ENCODE measurements at places on chromosomes 4 and X.

DNA sequence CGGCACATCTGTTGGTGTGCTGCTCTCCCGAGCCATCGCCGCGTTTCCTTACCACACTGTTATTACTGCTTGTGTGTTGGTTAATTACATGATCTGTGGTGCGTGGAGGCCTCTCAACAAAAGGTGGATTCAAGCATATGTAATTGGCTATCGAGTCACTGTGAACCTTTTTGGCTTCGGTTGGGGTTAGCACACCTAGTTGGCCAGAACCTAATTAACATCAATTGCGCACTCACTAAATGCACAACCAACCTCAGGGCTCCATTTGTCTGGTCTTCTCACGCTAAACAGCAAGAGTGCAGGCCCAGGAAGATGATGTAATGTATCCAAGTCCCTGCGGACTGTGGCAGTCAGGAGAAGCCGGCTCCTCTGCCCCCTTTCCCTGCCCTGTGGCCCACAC lies 17.4 kb downstream of the ENPP6 start:
- no peaks in the 10 kb centered on the region for H3K36me3 ChIP-seq
- H3K27ac ChIP-seq: no peak overlapping the region
- no peak overlapping the region for H3K4me3 ChIP-seq

DNA sequence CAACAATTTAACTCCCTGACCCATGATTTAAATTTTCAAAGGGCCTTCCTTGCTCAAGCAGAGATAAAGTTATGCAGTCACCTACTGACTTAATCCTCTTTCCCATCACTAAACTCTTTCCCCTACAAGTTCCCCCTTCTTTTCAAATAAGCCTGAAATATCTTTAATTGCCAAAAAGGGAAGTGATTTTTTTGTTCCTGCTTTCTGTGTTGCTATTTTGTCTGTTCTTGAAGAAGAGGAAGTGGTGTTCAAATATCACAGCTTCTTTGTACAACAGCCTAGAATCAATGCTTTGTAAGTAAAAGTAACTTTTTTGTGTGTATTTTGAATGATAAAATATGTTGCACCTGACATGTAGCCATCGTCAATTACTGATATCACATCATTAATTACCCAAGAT lies 595.9 kb downstream of the CENPC start:
- no peak for DNase-seq
- H3K4me1 ChIP-seq: no peaks in the 10 kb centered on the region
- H3K27ac ChIP-seq: no peak overlapping the region

- no peak for DNase-seq
- H3K27ac ChIP-seq: no peak overlapping the region
- H3K4me3 ChIP-seq: no peak overlapping the region
- H3K4me1 ChIP-seq: no peaks in the 10 kb centered on the region
Observed at GRCh38 chrX:63506320-63506719, 155.2 kb upstream of the SPIN4 start.

DNA sequence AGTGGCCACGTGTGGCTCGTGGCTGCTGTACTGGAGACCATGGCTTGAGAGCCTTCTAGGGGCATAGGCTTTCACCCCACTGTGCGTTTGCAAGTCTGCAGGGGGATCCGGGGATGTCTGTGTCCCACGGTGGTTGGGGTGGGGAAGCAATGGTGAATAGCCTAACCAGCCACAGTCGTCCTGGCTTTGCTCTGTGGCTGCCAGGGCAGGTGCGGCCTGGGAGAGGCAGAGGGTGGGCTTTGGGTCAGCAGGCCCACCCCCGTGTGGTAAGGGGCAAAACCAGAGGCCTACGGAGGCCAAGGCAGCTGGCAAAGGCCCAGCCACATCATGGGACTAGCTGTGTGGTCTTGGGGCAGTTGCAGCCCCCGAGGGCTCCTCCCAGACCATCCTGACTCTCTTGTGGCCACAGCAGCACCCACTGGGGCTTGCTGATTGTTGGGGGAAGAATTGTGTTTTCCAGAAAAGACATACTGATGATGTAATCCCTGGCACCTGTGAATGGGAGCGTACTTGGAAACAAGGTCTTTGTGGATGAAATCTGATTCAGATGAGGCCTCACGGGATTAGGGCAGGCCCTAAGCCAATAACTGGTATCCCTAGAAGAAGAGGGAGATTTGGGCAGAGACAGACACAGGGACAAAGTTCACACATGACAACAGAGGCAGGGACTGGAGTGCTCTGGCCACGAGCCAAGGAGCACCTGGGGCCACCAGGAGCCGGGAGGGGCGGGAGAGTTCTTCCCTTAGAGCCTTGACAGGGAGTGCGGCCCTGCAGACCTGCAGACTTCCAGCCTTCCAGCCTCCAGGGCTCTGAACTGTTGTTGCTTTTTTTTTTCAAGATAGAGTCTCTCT lies 2.9 kb downstream of the CPZ start:
- H3K4me3 ChIP-seq: no peak overlapping the region
- H3K36me3 ChIP-seq: no peaks in the 10 kb centered on the region
- H3K4me1 ChIP-seq: peaks cover 5% of the 10 kb centered on the region
- H3K27me3 ChIP-seq: peaks cover 52% of the 10 kb centered on the region
- no peak overlapping the region for H3K27ac ChIP-seq
- no peak for DNase-seq

DNA sequence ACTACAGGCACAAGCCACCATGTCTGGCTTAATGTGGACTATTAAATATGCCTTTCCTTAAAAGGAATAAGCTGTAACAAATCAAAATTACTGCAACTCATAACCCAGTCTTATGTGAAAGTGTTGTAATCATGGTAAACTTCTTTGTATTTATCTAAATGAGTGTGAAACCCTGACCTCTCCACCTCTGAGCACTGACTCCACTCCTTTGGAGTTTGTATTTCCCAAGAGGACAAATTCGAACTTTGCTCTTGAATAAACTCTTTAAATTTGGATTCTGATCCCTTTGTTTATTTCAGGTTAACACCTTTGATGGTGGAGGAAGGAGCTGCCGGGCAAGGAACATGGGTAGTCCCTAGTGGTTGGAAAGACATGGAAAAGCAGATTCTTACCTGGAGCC lies 48.3 kb upstream of the FAM9A start:
- H3K4me3 ChIP-seq: no peak overlapping the region
- no peak overlapping the region for H3K27ac ChIP-seq
- H3K27me3 ChIP-seq: no peaks in the 10 kb centered on the region
- no peaks in the 10 kb centered on the region for H3K36me3 ChIP-seq

DNA sequence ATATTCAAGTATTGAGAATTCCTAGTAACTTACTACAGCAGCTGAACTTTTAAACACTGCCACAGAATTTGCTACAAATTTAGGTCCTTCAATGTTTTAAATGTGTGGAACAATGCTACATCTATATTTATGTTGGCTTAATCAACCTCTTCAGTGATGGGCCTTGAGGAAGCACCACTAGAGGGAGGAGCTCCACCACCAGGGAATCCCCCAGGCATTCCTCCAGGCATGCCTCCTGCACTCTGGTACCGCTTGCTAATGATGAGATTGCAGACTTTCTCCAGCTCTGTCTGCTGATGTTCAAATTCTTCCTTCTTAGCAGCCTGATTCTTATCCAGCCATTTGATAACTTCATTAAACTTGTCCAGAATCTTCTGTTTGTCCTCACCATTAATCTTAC lies 190.8 kb downstream of the HTR2C start:
- H3K4me1 ChIP-seq: no peaks in the 10 kb centered on the region
- no peak for DNase-seq
- H3K36me3 ChIP-seq: no peaks in the 10 kb centered on the region

DNA sequence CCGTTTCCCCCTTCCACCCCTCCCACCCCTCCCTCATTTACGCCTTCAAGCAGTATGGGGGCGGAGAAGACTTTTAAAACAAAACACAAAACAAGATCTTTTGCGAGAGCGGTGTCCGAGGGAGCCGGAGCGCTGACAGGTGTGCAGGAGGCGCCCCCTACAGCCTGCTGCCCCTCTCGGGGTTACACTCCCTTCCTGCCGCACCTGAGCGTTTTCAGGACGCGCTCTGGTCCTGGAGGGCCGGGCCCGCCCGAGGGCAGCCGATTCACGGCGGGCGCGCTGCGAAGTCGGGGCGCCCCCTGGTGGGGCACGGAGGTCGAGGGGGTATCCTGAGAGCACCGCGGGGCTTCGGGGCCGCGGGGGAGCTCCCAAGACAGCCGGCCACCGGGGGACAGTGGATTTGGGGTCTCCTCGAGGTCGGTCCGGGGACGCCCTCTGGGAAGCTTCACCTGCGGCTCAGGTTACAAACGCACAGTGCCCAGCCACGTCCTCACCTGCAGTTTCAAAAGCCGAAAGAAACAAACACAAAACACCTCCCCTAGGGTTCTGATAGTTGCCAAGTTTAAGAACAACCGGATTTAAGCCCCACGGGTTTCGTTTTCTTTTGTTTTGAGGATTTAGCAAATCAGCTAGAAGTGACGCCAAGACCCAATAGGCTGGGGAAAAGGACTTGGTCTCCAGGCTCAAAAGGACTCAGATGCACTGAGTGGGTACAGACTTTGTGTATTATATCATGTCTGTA lies 8.0 kb upstream of the NEUROG2 start:
- H3K36me3 ChIP-seq: no peaks in the 10 kb centered on the region
- H3K4me1 ChIP-seq: no peaks in the 10 kb centered on the region
- DNase-seq: no peak
- peak overlapping the region; percentile 29 for H3K4me3 ChIP-seq
- no peak overlapping the region for H3K27ac ChIP-seq
- H3K27me3 ChIP-seq: peaks cover 45% of the 10 kb centered on the region

DNA sequence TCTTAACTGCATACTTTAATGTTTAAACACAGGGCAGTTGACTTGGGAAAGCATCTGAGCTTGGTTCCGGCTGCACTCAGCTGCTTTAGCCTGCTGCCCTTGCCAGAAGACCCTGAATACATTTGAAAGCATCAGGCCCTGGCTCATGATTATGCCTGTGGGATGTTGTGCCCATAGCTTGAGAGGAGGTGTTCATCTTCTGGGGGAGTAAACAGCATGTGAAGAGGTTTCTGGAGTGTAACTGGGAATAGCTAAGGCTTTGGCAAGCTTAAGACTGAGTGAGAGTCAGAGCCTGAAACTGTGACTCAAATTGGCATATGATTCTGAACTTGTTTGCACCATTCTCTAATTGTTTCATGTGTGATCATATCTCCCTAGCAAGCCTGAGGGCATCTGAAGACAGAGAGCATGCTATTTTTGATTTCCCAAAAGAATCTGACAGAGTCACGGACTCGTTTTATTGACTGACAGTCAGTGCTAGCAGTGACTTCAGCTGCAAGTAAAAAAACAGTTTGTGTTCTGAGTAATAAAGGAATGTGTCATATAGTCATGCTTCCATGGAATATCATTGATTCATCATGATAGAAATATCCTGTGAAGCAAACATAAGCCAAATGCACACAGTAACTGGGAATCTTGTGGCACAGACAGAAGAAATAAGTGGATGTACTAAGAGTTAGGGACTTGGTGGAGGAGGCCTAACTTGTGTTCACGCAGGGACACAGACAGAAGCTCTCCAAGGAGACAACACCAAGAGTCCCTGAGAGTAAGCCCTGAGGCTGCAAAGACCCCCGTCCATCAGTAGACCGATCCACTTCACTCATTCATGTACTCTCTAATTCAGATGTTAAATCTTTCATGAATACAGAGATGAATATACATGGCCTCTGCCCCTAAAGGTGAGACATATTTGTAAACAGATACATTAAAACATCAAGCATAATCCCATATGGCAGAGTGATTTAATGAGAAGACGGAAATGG lies 100.7 kb downstream of the SYNPO2 start:
- no peak overlapping the region for H3K4me3 ChIP-seq
- H3K27me3 ChIP-seq: no peaks in the 10 kb centered on the region
- no peaks in the 10 kb centered on the region for H3K36me3 ChIP-seq
- H3K4me1 ChIP-seq: no peaks in the 10 kb centered on the region

- no peaks in the 10 kb centered on the region for H3K4me1 ChIP-seq
- DNase-seq: no peak
- H3K4me3 ChIP-seq: no peak overlapping the region
- H3K27me3 ChIP-seq: no peaks in the 10 kb centered on the region
- no peaks in the 10 kb centered on the region for H3K36me3 ChIP-seq
Observed at GRCh38 chrX:132592880-132593279, 104.0 kb upstream of the MBNL3 start.

DNA sequence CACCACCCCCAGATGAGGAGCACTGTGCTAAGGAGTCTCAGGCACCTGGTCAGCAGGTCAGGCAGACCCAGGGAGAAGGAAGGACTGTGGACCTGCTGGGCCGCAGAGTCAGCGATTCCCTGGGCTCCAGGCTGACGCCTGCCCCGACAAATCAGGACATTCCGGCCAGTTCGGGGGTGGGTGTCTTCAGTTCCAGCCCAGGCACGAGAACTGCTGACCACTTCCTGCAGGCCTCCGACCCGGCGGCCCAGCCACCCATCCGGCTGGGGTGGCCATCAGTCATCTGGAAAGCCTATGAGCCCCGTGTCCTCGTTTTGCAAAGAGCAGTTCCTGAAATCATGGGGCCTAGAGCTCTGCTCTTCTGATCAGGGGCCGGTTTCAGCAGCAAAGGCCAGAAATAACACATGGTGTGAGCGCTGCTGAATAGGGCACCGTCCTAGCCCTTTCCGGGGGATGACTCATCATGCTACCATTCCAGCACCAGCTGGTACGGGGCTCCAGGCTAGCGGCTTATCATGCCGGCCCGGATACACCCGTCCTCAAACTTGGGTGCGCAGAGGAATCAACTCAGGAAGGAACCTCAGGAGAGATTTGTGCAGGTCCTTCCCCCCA lies 7.8 kb upstream of the SH3TC1 start:
- peak; percentile 34 for DNase-seq
- peak overlapping the region; percentile 89 for H3K27ac ChIP-seq
- H3K36me3 ChIP-seq: no peaks in the 10 kb centered on the region
- no peaks in the 10 kb centered on the region for H3K27me3 ChIP-seq
- peaks cover 68% of the 10 kb centered on the region for H3K4me1 ChIP-seq

DNA sequence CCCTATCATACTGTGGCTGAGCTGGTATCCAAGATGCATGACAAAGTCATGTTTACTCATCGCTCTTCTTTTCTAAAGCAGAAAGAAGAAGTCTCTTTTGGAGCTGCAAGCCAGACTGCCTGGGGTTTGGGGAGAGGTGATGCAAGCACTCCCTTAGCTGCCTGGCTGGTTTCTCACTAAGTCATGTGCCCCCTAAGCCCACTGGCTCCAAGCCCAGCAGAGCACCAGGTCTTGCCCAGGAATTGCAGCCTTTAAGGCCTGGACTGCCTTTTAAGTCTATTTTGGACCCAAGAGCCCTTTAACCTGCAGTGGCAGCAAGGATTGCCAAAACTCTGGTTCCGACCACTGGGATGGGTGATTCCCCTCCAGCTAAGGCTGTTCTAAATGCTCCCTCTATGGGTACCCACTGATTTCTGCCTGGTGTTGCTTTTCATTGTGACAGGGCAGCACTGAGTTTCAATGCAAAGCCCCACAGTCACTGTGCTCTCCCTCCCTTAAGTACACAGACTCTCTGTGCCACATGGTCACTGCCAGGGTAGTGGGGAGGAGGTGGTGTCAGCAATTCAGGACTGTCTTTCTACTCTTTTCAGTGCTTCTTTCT lies 548.6 kb downstream of the TLL1 start:
- H3K4me1 ChIP-seq: no peaks in the 10 kb centered on the region
- H3K27ac ChIP-seq: no peak overlapping the region
- no peaks in the 10 kb centered on the region for H3K36me3 ChIP-seq
- no peak for DNase-seq
- H3K4me3 ChIP-seq: no peak overlapping the region

GRCh38 chr4:81431971-81432370 lies 39.7 kb downstream of the RASGEF1B start:
- no peak overlapping the region for H3K4me3 ChIP-seq
- H3K27ac ChIP-seq: peak overlapping the region; percentile 34
- no peak for DNase-seq

Measured in esophagus squamous epithelium (tissue), 5 donors.